ENCODE measurements at places on chromosomes 2 and 18. TPM values are rescaled to one million over a fixed set of nuclear protein-coding genes. Genes with fewer than 3 reads are reported as not detected.

The CHMP3 gene
- 109 TPM for polyA plus RNA-seq

- no peaks in the 10 kb centered on the region for H3K36me3 ChIP-seq
- no peaks in the 10 kb centered on the region for H3K4me1 ChIP-seq
- H3K27me3 ChIP-seq = no peaks in the 10 kb centered on the region
- no peak overlapping the region for H3K4me3 ChIP-seq
These were observed 90.2 kb upstream of the ARHGAP28 start for GRCh38 chr18:6639305-6639704.

The CHRNA1 gene
- polyA plus RNA-seq = 0.57 TPM

DNA sequence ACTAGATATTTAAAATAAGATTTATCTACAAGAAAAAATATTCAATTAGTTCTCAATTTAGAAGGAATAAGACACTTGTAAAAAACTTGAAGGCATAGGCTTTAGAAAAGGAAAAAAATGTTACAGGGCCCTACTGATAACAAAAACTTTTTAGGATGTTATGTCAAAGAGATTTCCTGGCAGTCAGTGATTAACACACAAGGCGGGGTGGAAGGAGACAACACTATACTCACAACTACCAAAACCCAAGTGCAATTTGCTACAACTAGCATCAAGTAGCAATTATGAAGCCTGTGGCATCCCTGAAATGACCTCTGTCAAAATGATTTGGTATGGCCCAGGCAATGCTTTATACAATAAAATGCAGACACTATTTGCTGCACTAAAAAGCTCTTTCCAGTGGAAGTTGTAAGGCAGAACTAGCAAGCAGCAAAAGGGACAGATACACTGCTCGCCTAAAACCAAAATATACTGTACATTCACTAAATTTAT lies 15.3 kb downstream of the STRN start:
- no peak overlapping the region for H3K27ac ChIP-seq
- H3K27me3 ChIP-seq = no peaks in the 10 kb centered on the region
- H3K4me1 ChIP-seq = no peaks in the 10 kb centered on the region
- peaks cover 2% of the 10 kb centered on the region for H3K36me3 ChIP-seq

DNA sequence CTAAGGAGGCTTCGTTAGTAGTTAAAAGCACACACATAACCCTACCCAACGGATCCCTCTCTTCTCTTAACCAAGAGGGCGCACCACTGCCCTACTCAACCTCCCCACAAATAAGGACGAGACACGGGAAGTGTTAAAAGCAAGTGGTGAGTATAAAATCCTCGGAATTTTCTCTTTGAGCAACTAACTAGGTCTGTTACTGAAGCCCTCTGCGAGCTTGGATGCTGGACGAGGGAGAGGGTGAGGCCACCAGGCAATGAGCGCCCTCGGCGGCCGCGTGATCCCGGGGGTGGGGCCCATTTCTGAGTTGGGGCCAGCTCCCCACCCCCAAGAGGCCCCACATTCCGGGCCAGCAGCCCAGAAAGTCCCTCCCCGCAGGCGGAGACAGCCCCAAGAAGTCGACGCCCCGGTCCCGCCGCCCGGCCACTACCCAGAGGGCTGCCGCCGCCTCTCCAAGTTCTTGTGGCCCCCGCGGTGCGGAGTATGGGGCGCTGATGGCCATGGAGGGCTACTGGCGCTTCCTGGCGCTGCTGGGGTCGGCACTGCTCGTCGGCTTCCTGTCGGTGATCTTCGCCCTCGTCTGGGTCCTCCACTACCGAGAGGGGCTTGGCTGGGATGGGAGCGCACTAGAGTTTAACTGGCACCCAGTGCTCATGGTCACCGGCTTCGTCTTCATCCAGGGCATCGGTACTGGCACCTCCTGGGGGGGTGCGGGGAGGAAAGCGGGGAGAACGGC lies at the start of gene CYBRD1:
Gene CYBRD1, plus strand, starts transcription at position 423 of the 736 bp plus-strand sequence. Its CDS starts 72 bp downstream, at position 495.
- H3K4me1 ChIP-seq = peaks cover 14% of the 10 kb centered on the region
- H3K36me3 ChIP-seq = no peaks in the 10 kb centered on the region
- H3K27me3 ChIP-seq = peaks cover 55% of the 10 kb centered on the region
- peak within 1 kb of the TSS; percentile 62 for H3K27ac ChIP-seq
- H3K4me3 ChIP-seq = peak within 1 kb of the TSS; percentile 69

- H3K4me3 ChIP-seq = no peak overlapping the region
- no peaks in the 10 kb centered on the region for H3K36me3 ChIP-seq
These were observed 140.3 kb upstream of the RASGRP3 start for GRCh38 chr2:33336036-33336625.

The SERPINB10 gene
- not detected for polyA plus RNA-seq

GRCh38 chr2:54806975-54807374 lies 83.5 kb downstream of the EML6 start:
- H3K27ac ChIP-seq = no peak overlapping the region
- H3K4me1 ChIP-seq = no peaks in the 10 kb centered on the region
- no peak overlapping the region for H3K4me3 ChIP-seq
- no peaks in the 10 kb centered on the region for H3K36me3 ChIP-seq
- no peak for DNase-seq
- H3K27me3 ChIP-seq = no peaks in the 10 kb centered on the region

DNA sequence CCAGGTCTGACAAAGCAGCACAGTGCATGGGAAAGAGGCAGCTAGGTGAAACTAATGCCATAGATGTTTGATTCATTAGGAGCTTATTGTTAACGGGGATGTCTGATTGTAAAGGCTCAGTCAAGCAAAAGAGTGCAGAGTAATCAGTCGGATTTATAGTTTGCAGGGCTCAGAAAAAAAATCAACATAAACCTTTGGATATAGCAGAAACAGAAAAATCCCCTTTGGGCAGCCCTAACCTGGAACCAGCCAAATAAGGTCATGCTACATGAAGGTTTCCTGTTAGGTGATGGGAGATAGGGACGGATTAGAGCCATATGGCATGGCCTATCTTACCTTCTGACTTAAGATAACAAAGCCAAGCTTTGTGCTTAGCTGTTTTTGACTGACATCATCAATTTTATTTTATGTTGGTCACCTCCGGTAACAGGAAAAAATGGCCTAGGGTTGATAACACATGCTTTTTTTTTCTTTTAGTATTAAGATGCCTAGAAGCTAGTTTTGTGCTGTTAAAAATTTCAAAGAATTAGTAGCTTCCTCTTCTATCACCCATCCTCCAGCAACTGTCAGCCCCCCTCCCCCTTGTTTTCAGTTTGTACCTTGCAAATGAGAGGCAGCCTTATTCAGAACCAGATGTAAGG lies 60.7 kb upstream of the ZEB2 start:
- H3K27ac ChIP-seq = no peak overlapping the region
- DNase-seq = no peak
- no peaks in the 10 kb centered on the region for H3K27me3 ChIP-seq
- H3K36me3 ChIP-seq = no peaks in the 10 kb centered on the region
- no peak overlapping the region for H3K4me3 ChIP-seq

The MOCOS gene
- 3.8 TPM for polyA plus RNA-seq

The NR4A2 gene
- 3.4 TPM for polyA plus RNA-seq

GRCh38 chr2:29753671-29754444 lies 167.5 kb downstream of the ALK start:
- no peak for DNase-seq
- H3K4me1 ChIP-seq = no peaks in the 10 kb centered on the region
- no peak overlapping the region for H3K27ac ChIP-seq
- peaks cover 4% of the 10 kb centered on the region for H3K27me3 ChIP-seq
- no peak overlapping the region for H3K4me3 ChIP-seq

GRCh38 chr2:2739231-2739795 lies 408.2 kb upstream of the MYT1L start:
- no peaks in the 10 kb centered on the region for H3K36me3 ChIP-seq
- H3K4me1 ChIP-seq = no peaks in the 10 kb centered on the region
- H3K4me3 ChIP-seq = no peak overlapping the region

DNA sequence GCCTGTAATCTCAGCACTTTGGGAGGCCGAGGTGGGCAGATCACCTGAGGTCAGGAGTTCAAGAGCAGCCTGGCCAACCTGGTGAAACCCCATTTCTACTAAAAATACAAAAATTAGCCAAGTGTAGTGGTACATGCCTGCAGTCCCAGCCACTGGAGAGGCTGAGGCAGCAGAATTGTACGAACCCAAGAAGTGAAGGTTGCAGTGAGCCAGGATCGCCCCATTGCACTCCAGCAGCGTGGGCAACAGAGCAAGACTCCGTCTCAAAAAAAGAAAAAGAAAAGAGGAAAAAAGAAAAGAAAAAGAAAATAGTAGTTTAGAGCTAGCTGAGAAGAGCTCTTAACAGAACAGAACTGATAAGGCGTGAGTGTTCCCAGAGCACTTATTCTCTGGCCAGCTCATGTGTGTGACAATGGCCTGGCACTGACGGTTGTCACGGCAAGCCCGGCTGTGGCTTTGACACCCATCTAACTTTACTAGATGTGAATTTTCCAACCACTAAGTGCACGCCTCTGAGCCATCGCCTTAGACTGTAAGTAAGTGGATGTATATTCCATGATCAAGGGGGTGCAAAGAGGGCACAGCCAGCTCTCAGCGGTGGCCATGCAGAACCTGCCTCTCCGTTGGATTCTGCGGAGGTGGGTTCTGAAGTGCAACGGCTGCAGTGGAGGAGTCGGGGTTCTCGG lies 80.0 kb downstream of the ZNF516 start:
- H3K4me1 ChIP-seq = no peaks in the 10 kb centered on the region
- DNase-seq = no peak
- H3K27me3 ChIP-seq = no peaks in the 10 kb centered on the region
- H3K36me3 ChIP-seq = peaks cover 6% of the 10 kb centered on the region

DNA sequence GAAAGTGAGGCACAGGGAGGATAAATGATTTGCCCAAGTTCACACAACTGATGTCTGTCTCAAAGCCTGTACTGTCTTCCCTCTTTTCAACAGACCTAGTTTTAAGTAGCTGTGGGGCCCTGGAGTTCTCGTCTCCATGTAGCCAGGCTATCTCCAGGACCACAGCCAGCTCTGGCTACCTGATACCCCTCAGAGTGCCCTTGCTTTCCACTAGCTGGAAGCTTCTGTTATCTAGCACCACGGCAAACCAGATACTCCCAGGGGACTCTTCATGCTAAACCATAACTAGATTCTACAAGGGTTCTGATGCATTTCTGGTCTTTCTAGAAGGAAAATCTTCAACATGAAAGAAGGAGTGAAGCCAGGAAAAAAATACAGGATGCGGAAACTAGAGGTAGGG lies 137.3 kb downstream of the GALNT14 start:
- H3K36me3 ChIP-seq = no peaks in the 10 kb centered on the region
- H3K4me1 ChIP-seq = no peaks in the 10 kb centered on the region
- DNase-seq = no peak
- peaks cover 6% of the 10 kb centered on the region for H3K27me3 ChIP-seq

DNA sequence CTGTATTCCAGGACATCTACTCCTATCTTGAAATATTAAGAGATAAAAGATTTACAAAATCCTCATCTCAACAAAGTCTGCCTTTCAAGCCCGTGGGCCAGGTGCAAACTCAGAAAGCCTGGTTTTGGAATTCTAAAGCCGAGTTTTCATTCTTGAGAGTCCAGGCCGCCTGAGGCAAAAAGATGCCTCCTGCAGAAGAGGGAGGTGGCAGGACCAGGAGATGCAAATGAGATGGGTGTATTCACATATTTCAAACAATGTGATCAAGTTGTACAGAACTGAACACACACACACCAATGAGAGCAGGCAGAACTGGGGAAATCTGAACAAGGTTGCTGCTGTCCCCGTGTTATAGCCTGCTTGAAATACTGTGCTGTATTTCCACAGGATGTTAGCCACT lies 7.7 kb upstream of the HS6ST1 start:
- H3K36me3 ChIP-seq = no peaks in the 10 kb centered on the region
- H3K4me3 ChIP-seq = no peak overlapping the region
- H3K4me1 ChIP-seq = peaks cover 3% of the 10 kb centered on the region
- no peaks in the 10 kb centered on the region for H3K27me3 ChIP-seq

The CCDC178 gene
- 0.36 TPM for polyA plus RNA-seq

DNA sequence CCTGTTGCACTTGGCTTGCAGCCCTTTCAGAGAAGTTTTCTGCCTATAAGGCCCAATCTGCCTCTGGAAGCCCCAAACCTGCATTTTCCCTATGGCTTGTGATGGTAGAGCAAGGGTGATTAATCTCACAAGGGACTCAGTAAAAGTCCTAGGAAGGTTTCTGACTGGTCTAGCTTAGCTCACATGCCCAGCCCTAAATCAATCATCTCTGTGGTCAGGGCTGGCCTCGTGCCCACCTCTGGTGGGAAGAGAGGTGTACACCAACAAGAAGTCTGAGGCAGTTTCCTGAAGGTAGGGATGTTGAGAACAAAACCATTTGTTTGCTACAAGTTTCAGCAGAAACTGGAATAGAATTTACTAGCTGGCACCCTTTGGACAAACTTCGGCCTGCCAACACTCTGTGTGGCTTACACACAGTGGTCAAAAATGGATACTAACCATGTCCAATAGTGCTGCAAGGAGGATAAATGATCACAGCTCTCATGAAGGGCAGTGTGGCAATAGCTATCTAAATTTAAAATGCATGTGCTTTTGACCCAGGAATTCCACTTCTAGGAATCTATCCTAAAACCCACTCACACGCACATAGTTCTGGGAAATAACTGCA lies 96.4 kb downstream of the EN1 start:
- no peaks in the 10 kb centered on the region for H3K36me3 ChIP-seq
- H3K27me3 ChIP-seq = peaks cover 15% of the 10 kb centered on the region
- no peak overlapping the region for H3K4me3 ChIP-seq
- no peak for DNase-seq

- no peak overlapping the region for H3K27ac ChIP-seq
- no peak overlapping the region for H3K4me3 ChIP-seq
- DNase-seq = peak; percentile 29
- peaks cover 16% of the 10 kb centered on the region for H3K27me3 ChIP-seq
These were observed 84.8 kb downstream of the SH3RF3 start for GRCh38 chr2:109213646-109214433.

GRCh38 chr2:191806396-191806795 lies 40.5 kb downstream of the CAVIN2 start:
- H3K4me3 ChIP-seq = no peak overlapping the region
- H3K27me3 ChIP-seq = no peaks in the 10 kb centered on the region
- H3K4me1 ChIP-seq = no peaks in the 10 kb centered on the region
- no peaks in the 10 kb centered on the region for H3K36me3 ChIP-seq

DNA sequence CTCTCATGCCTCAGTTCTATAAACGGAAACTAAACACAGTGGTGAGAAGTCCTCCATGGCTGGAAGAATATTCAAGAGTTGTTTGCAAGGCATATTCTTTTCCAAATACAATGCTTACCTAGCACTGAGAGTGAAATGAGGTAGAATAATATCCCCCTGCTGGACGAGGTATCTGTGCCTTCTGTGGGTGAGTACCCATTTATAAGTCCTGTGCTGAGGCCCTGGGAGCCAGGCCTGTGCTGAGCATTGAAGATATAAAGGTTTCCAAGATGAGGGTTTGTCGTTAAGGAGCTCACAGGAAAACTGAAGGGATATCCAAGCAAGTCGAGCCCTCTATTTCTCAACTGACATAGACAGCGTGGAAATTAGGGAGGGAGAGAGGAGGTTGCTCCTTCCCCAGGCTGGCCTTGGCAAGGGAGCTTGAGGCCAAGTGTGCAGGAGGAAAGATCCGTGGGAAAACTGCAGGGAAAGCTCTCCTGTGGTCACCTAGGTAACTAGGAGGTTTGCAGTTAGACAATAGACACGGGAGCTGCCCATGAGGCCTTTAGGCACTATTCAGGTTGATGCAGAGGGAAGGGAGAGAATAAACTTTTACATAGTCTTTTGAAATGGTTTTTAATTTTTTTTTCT lies 17.6 kb downstream of the PTPRM start:
- no peak for DNase-seq
- H3K36me3 ChIP-seq = no peaks in the 10 kb centered on the region
- H3K4me1 ChIP-seq = no peaks in the 10 kb centered on the region
- no peak overlapping the region for H3K4me3 ChIP-seq

The TEKT4 gene
- not detected for polyA plus RNA-seq

- H3K4me3 ChIP-seq = no peak overlapping the region
- H3K27ac ChIP-seq = no peak overlapping the region
- no peaks in the 10 kb centered on the region for H3K4me1 ChIP-seq
- DNase-seq = no peak
- H3K27me3 ChIP-seq = no peaks in the 10 kb centered on the region
These were observed 169.7 kb upstream of the LRP1B start for GRCh38 chr2:142300517-142300916.
